Neural crest cell (in vitro differentiated cells): ENCODE measurements at places on chromosomes 13 and 19. TPM values are rescaled to one million over a fixed set of nuclear protein-coding genes. Genes with fewer than 3 reads are reported as not detected.

PCP2 gene
- total RNA-seq, result not detected in 2 replicates

ZNF554 gene
- total RNA-seq, result 8.6 and 9.0 TPM in 2 replicates

HCN2 gene
- total RNA-seq, result 0.71 and 0.84 TPM in 2 replicates

C3 gene
- 0.37 TPM in 1 of 2 replicates, not detected in the other for total RNA-seq

SIGLEC10 gene
- not detected in 2 replicates for total RNA-seq

DHDH gene
- 0.47 and 0.82 TPM in 2 replicates for total RNA-seq

- no peak for DNase-seq
These were observed 147.6 kb downstream of the RBM26 start for GRCh38 chr13:79258489-79258888.

DNA sequence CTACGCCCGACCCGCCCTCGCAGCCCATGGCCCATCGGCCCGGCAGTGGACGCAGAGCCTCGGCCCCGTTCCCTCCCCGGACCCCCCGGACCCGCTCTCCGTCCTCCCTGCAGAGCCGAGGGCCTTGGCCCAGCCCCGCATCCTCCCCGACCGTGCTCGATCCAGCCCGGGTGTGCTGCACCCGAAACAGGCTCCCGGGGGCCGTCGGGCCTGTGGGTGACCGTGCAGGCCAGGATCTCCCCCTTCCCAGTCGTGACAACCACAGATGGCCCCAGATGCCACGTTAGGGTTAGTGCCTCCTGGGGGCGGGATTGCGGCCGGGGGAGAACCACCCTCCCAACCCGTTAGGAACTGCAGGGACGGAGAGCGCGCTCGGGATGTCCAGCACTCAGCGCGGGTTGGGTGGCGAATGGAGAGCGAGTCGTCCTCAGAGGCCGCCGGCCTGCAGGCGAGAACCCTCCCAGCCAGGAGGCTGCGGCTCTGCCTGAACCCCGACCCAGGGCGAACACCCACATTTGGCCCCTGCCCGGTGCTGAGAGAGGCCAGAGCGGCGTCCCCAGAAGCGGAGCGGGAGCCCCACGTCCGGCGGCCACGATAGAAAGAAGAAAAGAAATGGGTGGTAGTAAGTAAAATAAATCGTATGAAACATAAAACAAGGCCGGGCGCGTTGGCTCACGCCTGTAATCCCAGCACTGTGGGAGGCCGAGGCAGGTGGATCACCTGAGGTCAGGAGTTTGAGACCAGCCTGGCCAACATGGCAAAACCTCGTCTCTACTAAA lies 6.7 kb upstream of the MADCAM1 start:
- DNase-seq, result no peak

DNA sequence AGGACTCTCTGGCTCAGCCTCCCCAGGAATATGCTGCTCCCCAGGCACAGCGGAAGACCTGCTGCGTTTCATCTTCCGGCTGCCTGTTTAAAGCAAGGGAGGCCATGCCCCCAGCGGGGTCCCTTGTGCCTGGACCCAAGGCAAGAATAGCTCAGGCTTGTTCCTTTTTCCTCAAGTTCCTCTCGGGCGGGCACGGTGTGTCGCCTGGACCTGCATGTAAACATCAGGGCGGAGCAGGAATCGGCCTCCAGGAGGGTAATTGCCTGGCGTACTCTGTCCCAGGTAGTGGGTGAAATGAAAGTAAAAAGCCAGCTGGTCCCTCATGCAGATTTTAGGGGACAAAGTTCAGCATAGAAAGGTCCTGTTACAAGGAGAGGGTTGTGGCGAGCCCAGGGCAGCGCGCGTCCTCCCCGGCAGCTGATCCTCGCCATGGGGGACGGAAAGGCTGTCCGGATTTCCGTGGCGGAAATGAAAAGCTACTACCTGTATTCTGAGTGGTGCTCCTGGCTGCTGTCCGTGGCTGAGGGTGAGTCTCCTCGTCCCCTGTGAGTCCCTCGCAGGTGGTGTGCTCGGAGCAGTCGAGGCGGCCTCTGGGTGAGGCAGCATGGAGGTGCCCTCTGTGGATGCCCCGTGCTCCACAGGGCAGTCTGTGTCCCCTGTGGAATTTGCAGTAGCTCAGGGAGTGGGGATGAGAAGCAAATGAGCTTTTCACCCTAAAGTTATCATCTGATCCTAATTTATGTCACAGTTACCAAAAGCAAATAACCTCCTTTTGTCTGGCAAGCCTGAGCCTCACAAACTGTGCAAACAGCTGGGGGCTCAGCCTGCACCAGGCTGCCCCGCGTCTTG lies 16.2 kb downstream of the MCF2L start:
- no peak for DNase-seq

GRCh38 chr19:33241530-33242101 lies 16.0 kb upstream of the SLC7A10 start:
- DNase-seq, result no peak

DNA sequence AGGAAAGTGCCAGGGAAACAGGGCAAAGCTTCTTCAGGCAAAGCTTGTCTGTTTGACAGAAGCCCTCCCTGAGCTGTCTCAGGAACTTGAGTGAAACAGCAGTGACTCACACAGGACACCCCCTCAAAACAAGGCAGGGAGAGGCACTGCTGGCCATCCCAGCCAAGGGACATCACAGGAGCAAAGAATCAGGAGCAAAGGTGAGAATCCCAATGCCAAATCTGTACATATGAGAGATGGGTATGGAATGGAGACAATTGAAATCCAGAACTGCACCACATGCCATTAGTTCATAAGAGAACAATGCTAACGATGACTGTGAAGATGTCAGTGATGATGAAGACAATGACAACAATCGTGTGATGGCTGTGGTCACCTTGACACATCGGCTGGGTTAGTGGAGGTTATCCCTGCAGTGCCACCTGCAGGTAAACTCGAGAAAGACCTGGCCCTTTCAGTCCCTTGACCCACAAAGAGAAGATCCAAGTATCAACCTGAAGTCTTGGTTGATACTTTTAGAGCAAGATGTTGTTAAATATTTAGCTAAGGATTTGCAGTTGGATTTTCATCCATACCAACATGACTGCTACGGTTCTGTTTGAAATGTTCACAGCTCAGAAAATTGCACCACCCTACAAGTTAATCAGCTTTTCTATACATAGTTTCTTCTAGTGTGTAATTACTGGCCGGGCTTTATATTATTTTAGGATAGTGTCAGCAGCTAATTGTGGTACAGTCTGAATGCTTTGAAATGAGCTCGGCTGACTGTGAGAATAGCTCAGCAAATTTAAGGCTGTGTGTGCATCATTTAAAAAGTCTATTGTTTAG lies 42.0 kb upstream of the IPO5 start:
- no peak for DNase-seq

DNA sequence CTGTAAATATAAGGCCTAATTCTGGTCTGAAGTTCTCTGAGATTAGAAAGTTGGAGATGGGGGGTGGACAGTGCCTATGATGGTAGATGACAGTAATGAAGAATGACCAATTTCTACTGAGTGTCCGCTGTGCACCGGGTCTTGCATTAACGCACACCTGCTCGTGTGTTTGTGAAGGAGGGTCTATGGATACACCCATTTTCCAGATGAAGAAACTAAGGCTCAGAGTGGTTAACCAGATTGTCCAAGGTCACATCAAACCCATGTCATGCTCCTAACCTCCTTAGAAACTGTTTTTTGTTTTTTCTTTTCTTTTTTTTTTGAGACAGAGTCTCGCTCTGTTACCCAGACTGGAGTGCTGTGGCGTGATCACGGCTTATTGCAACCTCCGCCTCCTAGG lies 13.7 kb downstream of the AXL start:
- no peak for DNase-seq

DNA sequence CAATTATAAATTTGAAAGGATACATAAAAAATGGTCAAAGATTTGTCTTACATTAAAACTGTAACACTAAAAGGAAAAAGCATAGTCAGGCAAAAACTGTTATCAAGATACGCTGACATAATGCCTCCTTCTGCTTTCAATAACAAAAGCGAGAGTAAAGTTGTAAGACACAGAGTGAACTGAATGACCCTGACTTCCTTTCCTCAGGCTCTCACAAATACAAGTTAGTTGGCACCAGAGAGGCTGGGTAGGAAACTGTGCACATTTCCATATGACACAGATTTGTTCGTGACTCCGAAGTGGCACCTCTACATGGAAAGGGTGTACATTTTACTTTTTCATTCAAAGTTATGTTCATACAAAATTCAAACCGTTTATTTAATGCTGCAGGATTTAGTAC lies 15.4 kb downstream of the FGF14 start:
- DNase-seq, result no peak

DNA sequence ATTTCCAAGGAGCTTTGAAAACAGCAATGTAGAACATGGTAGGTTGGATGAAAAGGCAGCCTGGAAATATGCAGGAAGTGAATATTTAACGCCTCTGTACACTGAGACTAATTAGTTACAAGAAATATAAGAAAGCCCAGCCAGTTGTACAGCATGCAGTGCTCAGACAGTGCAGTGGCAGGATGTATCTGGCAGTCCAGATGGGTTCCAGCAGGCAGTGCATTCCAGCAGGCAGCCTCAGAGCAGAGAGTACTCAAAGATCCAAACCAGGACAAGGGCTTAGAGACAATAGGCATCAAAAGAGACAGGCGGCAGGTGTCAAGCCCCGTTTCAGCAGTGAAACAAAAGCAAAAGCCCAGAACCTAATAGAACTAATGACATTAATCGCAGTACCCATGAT lies 2776.3 kb downstream of the PCDH9 start:
- no peak for DNase-seq

DNA sequence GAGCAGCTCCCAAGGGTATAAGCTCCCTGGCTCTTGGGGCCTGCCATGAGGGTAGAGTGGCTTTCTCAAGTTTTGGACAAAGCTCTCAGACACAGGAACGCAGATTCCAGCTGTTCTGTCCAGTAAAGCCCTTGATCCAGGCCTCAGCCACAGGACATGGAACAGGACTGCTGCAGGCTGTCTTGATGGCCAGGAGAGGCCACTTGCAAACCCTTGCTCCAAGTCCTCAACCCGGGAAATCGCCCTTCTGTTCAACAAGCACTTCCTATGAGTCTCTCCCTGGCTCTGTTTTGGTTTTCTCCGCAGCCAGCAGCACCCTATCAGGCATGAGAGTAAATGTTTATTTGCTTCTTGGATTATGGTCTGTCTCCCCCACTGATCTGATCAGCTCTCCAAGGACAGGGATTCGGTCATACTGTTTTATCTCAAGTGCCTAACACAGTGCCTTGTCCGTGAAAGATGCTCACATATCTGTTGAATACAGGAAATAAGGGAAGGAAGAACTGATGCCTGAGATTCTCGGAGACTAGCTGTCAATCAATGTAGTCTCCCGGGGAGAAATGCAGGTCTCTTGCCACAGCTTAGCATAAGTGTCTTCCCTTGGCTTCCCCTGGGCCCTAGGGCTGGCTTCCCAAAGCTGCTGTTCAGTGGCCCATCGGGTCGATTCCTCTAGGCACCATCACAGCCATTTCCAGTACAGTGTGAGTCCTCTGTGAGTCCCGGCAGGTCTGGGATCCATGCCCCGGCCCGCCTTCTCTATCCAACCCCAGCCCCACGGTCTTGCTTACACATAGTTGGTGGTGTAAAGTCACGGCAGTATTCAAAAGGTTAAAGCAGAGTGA lies 90.8 kb downstream of the TSHZ3 start:
- no peak for DNase-seq
